ENCODE measurements at places on chromosomes 2 and 18.

DNA sequence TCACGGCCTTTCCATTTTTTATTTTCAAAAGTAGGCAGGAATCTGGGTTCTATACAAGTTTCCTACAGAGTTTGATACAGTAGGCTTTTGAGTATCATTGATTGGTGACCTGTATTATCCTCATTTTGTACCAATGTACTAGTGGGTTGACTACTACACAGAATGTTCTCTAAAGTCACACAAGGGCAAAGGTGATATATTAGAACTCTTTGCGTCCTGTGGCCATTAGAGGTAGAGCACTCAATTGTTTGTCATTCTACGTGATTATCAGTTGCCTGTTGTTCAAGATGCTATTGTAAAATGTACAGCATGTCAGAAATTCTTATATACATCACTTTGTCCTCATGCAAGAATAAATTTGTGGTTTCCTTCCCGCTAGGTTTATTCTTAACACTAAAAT is 24.8 kb downstream of the WDR75 start:
- no peak for DNase-seq

DNA sequence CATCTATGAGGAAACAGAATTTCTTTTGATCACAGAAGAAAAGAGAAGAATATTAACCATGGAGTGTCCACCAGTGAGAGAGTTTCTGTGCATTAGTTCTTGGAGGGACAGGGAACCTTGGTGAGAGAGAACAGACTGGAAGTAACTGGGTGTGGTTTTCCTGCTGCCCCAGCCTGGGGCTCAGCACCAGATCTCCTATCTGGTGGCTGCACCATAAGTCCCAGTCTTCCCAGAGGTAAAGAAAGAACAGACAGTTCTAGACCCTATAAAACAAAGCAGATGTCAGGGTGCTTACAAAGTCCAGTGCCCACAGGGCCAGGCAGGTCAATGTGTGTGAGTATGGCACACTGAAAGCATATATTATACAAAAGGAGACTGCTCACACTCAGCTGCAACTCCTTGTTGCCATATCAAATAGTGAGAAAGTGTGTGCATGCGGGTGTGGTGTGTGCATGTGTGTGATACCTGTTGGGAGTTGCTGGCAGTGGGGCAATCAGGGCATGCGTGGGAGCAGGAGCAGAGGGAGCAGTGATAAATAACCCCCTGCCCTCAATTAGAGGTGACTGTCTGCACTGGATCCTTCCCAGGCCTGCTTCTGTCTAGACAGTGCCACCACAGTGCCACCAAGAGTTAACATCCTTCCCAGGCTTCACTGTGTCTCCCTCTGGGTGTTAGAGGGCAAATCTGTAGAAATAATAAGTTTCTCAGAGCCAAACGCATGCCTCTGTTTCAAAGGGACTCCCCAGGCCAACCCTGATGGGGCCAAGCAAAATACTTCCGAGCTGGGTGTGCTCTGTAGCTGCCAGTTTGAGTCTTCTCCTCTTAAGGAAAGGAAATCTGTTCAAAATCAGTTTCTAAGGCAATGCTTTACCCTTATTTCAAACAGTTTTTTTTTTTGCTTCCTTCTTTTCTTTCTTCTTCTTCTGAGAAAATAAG is 45.7 kb downstream of the RDH14 start:
- no peak for DNase-seq

- no peak for DNase-seq
These were observed 250.7 kb downstream of the LPIN1 start for GRCh38 chr2:11997142-11997541.

DNA sequence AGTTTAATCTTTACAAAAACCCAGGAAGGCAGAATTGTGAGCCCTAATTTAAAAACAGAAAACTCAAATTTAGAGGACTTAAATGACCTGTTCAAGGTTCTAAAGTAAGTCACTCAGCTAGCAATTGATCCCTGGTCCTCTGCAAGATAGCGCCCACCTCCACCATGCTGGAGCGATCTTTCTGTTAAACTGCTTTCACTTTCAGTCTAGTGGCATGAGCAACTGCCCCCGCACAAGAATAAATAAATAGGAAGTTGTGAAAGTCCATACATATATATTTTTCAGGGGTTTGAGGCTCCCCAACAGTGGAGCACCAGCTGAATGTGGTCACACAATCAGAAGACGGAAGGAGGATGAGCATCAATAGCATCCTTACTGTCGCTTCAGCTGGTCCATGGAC is 217.9 kb downstream of the NAPG start:
- DNase-seq = no peak

DNA sequence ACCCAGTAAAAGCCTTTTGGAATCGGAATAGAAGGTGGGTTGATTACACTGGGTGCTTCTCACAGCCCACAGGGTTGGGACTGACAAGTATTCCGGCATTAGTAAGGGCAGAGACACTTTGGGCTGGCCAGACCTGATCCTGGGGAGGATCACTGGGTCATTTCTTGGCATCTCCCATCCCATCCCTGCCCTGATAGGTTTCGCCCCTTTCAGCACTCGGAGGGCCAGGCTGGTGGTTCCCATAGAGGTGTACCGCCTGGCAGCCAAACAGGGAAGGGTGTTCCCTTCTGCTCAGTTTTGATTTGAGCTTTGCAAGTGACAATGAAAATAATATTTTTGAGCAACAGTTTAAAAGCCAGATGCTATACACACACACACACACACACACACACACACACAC is 37.3 kb downstream of the CYP1B1 start:
- no peak for DNase-seq

DNA sequence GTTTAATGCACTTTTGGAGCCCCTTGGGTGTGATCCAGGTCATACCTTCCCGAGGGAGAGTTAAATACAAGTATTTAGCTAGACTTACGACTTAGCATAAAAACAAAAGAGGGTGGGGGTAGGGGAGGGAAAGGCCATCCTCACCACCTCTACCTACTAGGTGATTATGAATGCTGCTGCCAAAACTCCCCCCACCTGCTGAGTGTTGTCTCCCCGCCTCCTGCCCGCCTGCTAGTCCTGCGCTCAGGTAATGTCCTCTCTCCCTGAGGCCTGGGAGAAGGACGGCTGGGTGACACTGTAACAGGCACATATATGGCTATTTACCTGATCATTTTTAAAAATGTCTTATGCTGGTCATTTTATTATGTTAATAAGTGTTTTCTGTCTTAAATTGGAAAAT is 3.0 kb upstream of the NCKAP5 start:
- DNase-seq = no peak

- no peak for DNase-seq
These were observed 1.6 kb downstream of the CASP8 start for GRCh38 chr2:201261906-201262305.

- no peak for DNase-seq
These were observed 28.5 kb downstream of the MAL start for GRCh38 chr2:95054016-95054415.

DNA sequence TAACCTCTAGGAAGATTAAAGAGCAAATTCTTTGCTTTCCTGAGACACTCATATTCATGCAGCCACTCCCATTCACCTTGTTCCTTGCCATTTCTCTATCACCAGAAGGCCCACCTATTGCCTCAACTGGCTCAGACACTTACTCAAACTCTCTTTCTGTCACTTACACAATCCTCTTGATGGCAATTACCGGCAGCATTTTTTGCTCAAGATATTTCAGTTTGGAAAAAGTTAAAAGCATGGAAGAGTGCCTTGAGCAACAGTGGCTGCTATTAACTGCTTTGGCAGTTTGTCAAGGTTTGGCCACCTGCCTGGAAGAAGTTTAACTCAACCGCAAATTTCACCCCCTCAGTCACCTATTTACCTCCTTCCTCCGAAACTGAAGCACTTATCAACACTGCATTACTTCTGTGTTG is 1104.0 kb upstream of the PIK3C3 start:
- DNase-seq = no peak

GRCh38 chr18:12749121-12749520 is 46.3 kb downstream of the PSMG2 start:
- no peak for DNase-seq

DNA sequence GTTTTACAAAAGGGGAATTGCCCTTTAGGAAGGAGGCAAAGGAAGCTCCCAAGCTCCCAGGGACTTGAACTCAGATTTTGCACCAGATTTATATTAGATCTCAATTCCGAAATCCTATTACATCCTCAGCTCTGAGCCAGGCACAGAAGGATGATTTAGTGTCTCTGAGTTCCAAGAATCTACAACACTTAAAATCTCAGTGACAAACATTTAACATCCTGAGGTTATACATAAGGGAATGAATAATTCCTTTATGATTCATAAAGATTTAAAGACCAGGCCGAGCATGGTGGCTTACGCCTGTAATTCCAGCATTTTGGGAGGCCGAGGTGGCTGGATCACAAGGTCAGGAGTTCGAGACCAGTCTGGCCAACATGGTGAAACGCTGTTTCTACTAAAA is 16.5 kb upstream of the SLC20A1 start:
- no peak for DNase-seq

DNA sequence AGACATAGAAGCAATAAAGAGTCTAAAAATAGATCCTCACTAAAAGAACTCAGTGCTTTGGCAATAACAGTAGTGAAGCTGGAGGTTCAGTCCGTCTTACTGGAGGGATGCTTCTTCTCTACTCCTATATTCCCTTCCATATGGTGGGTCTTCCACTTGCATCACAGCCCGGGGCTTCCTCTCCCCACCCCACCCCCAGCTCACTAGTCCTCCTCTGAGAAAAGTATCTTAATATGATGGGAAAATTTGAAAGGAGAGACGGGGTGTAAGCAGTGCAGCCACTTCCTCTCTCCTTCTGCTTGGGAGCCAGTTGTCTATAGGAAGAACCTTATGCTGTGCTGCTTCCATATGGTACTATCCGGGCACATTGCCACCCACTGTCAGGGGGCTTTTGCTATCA is 57.2 kb upstream of the SPOPL start:
- DNase-seq = no peak

- no peak for DNase-seq
These were observed 1.1 kb downstream of the DSC3 start for GRCh38 chr18:31041271-31042083.

- DNase-seq = no peak
These were observed 398.1 kb downstream of the TNS1 start for GRCh38 chr2:217604527-217605194.

DNA sequence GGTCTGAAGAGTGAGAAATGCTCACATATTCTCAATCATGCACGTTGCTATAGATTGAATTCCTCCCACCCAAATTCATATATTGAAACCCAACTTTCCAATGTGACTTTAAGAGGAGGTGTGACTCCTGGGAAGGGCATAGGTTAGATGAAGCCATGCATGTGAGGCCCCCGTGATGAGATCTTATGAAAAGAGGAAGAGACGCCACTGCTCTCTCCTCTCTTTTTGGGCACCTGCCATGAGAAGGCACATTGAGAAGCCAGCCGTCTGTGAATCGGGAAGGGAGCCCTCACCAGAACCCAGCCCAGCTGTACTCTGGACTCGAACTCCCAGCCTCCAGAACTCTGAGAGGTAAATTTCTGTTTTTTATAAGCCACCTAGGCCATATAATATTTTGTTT is 842.6 kb upstream of the SALL3 start:
- DNase-seq = no peak

DNA sequence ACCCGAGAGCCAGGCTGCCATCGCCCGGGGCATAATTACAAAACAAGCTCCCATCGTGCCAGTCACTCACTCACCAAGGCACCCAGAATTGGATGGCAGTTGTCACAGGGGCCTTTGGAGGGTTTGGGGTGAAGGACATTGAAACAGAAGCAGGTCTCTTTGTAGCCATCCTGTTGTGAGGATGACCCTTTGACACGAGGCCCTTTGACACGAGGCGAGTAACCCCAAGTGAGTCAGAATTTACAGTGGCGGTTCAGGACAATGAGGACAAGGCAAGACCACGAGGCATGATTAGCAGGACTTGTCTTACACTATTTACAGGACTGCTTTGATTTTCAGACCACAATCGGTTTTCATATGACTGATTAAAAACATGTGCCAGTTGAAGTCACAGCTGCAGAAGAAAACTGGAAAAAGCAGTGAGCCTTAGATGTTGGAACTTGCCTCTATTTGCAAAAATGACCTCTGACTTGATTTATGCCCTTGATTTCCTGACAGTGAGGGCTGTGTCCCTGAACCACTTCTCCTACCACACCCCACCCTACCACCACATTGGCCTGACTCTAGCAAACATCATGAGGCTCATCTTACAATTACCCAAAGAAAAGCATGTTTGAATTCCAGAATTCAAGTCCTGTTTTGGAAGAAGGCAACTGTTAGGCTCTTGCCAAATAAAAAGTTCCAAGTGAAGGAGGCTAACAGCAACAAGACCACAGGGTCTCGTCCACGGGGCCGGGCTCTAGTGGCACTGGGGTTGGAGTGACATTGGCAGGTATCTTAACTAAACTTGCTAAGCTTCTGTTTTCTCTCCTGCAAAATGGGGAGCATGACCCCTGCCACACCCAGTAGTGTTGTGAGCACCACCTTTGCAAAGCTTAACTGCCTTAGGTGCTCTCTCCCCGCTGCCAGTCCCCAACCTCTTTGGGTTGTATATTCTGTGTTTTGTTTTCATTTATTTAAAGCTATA is 64.4 kb upstream of the FOSL2 start:
- no peak for DNase-seq

DNA sequence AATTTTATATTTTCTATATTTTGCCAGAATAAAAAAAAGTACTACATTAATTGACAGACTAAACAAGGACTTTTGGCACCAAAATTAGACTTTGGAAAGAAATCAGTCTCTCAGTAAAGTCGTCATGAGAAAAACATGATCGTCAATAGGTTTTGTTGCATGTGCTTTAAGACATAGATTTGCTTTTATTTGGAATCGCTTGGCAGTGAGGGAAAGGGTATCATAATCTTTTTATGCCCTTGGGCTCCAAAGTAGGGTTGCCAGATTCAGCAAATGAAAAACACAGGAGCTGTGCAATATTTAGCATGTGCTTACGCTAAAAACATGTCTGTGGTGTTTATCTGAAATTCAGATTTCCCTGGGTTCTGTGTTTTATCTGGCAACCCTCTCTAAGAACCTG is 177.6 kb downstream of the LAMA1 start:
- DNase-seq = no peak

- no peak for DNase-seq
These were observed 105.3 kb downstream of the TSN start for GRCh38 chr2:121860758-121861227.

GRCh38 chr18:42271647-42272414 is 316.8 kb downstream of the PIK3C3 start:
- DNase-seq = no peak

GRCh38 chr18:11308499-11308898 is 159.1 kb upstream of the PIEZO2 start:
- DNase-seq = no peak

- no peak for DNase-seq
These were observed 1025.1 kb downstream of the LRP1B start for GRCh38 chr2:141105763-141106162.

DNA sequence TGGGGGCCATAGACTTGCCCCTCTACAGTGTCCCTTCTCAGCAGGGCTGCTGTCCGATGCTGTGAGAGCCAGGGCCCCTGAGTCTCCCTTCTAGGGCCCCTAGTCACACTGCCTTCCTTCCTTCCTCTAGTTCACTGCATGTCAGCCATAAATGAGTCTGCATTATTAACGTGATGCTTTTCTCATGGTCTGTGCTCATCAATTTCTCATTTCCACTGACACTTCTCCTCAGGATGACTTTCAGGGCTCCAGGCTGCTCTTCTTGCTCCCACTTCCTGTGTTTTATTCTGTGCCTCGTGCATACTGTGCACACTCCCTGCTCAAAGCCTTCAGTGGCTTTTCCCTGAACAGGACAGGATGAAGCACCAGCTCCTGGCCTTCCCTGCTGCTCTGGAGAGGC is 146.5 kb downstream of the FAM210A start:
- DNase-seq = no peak

- no peak for DNase-seq
These were observed 74.0 kb downstream of the NAB1 start for GRCh38 chr2:190722835-190723234.

GRCh38 chr2:671072-671471 is 6.1 kb downstream of the TMEM18 start:
- no peak for DNase-seq
